ENCODE measurements at places on chromosomes 1 and 21. TPM values are rescaled to one million over a fixed set of nuclear protein-coding genes. Genes with fewer than 3 reads are reported as not detected.
A peak's percentile ranks its signal among the peaks of the same experiment; 100 is the strongest.

DNA sequence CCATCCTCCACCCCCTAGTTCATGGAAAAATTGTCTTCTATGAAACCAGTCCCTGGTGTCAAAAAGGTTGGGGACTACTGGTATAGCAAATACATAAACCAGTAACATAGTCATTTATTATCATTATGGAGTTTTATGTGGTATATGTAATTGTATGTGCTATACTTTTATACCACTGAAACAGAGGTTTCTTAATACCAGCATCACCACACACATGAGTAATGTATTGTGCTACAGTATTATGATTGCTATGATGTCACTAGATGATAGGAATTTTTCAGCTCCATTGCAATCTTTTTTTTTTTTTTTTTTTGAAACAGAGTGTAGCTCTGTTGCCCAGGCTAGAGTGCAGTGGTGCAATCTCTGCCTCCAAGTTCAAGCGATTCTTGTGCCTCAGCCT lies 5.7 kb upstream of the PAXBP1 start:
- H3K36me3 ChIP-seq = no peaks in the 10 kb centered on the region
- DNase-seq = no peak
- H3K4me1 ChIP-seq = peaks cover 13% of the 10 kb centered on the region
- no peak overlapping the region for H3K4me3 ChIP-seq

DNA sequence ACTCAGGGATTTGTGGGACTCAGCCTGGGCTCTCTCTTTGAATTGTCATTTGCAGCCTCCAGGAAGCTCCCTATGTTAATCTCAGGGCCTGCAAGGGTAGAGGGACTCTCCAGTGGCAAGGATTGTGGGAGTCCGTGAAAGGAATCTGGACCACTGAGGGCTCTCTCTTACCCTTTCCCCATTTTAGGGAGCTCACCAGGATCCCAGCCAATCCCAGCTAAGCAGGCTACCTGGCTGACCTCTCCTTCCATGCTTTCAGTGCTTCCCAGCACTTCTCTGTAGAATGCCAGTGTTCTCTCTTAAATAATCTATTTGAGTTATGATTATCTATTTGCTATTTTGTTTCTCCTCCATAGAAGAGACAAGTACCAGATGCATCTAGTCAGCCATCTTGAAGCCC lies 9.6 kb upstream of the KCTD3 start:
- no peaks in the 10 kb centered on the region for H3K27me3 ChIP-seq
- H3K27ac ChIP-seq = no peak overlapping the region
- no peaks in the 10 kb centered on the region for H3K4me1 ChIP-seq
- H3K4me3 ChIP-seq = no peak overlapping the region
- DNase-seq = no peak

DNA sequence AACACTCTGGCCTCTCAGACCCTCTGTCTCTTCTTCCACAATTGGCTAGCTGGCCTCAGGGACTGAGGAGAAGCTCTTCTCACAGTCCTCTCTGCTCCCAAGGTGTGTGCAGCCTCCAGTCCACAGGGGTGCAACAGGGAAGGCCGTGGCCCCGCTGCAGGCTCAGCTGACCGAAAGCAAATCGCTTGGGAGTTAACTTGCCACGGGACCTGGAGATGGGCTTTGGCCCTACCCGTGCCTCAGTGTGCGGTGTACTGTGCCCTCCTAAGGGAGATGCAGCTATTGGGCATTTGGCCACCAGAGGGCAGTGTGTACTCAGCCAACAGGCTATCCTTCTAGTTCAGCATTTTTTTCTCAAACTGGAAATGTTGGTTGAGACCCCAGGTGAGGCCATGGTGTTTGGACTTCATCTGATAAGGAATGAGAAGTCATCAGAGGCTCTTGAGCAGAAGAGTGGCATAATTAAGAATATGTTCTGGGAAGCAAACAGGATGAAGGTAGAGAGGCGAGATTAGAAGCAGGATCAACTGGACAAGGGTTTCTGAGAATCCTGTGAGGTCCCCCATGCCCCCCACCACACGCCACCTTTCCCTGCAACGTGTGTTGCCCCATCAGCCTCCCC lies 42.5 kb upstream of the TMEM125 start:
- no peaks in the 10 kb centered on the region for H3K27me3 ChIP-seq
- peak; percentile 74 for DNase-seq
- no peak overlapping the region for H3K27ac ChIP-seq
- no peaks in the 10 kb centered on the region for H3K4me1 ChIP-seq
- no peaks in the 10 kb centered on the region for H3K36me3 ChIP-seq

DNA sequence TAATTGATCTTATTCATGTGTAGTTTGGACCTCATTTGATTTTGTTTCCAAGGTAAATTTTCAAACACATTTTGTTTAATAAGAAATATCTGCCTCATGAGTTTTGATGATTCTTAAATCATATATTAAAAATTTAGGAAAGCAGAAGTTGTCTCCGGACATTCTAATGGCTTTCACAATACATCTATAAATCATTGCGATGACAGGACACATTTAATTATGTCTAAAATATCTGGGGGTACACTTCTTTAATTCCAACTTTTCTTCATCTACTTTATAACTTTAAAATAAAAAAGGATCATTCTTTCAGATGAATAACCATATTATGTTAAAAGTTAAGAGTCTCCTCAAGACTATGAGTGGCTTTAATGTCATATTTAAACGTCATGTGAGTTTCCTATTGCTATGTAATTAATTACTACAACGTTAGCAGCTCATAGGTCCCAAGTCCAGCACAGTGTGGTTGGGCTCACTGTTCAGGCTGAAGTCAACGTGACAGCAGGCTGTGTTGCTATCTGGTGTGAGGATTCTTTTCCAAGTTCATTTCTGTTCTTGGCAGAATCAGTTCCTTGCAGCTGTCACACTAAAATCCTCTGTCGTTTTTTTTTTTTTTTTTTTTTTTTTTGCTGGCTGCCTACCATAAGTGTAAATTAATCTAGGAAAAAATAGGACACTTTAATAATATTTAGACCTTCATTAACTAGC lies 893.5 kb downstream of the LTN1 start:
- DNase-seq = no peak
- H3K4me3 ChIP-seq = no peak overlapping the region
- H3K27ac ChIP-seq = no peak overlapping the region
- no peaks in the 10 kb centered on the region for H3K36me3 ChIP-seq

- DNase-seq = no peak
- H3K27ac ChIP-seq = no peak overlapping the region
- no peaks in the 10 kb centered on the region for H3K4me1 ChIP-seq
- H3K4me3 ChIP-seq = no peak overlapping the region
Observed at GRCh38 chr21:39339231-39339630, 9.7 kb downstream of the HMGN1 start.

DNA sequence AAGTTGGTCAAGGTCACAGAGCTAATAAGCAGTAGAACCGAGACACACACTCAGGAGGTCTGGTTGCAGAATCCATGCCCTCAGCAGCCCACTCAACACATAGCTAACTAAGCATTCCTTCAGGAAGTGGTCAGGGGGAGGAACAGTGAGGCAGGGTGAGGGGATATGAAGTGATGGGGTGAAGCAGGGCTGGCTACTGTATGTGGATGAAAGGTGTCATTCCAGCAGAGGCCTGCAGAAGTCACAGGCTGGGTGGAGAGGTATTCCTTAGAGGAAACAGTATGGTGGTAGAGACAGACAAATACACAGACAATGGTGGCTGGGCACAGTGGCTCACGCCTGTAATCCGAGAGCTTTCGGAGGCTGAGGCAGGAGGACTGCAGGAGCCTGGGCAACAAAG lies 14.1 kb downstream of the TMCO4 start:
- H3K27me3 ChIP-seq = no peaks in the 10 kb centered on the region
- no peak overlapping the region for H3K4me3 ChIP-seq
- no peaks in the 10 kb centered on the region for H3K4me1 ChIP-seq
- H3K36me3 ChIP-seq = peaks cover 14% of the 10 kb centered on the region
- no peak overlapping the region for H3K27ac ChIP-seq
- DNase-seq = no peak

GRCh38 chr1:204617256-204618147 lies 68.0 kb downstream of the LRRN2 start:
- no peaks in the 10 kb centered on the region for H3K36me3 ChIP-seq
- DNase-seq = no peak
- H3K4me1 ChIP-seq = no peaks in the 10 kb centered on the region
- H3K27ac ChIP-seq = no peak overlapping the region
- no peak overlapping the region for H3K4me3 ChIP-seq

GRCh38 chr1:158147401-158147800 lies 33.3 kb upstream of the CD1D start:
- no peak overlapping the region for H3K4me3 ChIP-seq
- peaks cover 58% of the 10 kb centered on the region for H3K4me1 ChIP-seq
- H3K36me3 ChIP-seq = no peaks in the 10 kb centered on the region
- H3K27me3 ChIP-seq = no peaks in the 10 kb centered on the region
- DNase-seq = peak; percentile 34
- H3K27ac ChIP-seq = peak overlapping the region; percentile 81

DNA sequence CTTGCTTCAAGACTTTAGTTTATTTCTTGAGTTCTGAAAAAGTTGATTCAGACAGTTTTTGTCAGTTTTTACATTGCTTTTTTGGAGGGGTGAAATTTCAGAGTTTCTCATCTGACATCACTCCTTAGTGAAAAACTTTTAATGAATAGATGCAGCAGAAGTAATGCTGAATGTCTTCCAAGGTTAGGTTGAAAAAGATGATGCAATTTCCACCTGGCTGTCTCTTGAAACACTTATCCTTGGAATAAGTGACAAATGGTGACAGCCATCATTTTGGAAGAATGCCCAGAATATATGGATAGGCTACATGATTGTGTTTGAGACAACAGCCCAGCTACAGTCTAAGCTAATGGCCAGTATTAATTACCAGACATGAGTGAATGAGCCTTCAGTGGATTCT lies 140.8 kb downstream of the ZNF644 start:
- DNase-seq = no peak
- H3K4me1 ChIP-seq = no peaks in the 10 kb centered on the region
- no peak overlapping the region for H3K27ac ChIP-seq
- no peaks in the 10 kb centered on the region for H3K27me3 ChIP-seq
- H3K36me3 ChIP-seq = no peaks in the 10 kb centered on the region
- no peak overlapping the region for H3K4me3 ChIP-seq

DNA sequence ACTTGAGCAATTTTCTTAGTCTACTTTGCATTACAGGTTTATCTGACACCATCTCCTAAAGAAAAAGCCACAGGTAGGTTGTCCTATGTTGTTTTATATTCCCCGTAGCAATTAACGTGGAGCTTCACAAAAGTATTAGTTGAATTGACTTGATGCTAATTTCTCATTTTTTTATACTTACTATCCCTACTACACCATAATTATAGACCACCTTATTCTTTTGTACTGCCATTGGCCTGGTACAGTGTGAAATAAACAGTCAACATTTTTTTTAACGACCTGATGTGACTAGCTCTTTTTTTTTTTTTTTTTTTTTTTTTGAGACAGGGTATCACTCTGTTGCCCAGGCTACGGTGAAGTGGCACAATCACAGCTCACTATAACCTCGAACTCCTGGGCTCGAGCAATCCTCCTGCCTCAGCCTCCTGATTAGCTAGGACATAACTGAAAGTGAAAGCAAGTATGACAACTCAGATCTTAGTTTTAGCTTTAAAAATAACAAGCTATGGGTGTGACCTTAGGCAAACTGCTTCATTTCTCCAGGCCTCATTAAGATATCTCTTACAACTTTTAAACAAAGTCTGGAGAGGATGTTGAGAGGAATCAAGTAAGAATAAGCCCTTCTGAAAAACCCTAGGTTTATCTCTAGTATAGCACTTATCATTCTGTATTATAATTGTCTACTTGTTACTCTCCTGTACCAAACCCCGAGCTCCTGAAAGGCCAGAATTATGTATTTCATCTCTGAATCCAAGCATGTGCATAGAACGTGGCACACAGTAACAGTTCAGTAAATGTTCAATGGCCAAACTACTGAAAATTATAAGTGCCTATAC lies 49.5 kb downstream of the LUZP1 start:
- H3K4me1 ChIP-seq = peaks cover 35% of the 10 kb centered on the region
- no peak for DNase-seq
- no peaks in the 10 kb centered on the region for H3K36me3 ChIP-seq
- H3K27me3 ChIP-seq = no peaks in the 10 kb centered on the region
- peak overlapping the region; percentile 61 for H3K27ac ChIP-seq

DNA sequence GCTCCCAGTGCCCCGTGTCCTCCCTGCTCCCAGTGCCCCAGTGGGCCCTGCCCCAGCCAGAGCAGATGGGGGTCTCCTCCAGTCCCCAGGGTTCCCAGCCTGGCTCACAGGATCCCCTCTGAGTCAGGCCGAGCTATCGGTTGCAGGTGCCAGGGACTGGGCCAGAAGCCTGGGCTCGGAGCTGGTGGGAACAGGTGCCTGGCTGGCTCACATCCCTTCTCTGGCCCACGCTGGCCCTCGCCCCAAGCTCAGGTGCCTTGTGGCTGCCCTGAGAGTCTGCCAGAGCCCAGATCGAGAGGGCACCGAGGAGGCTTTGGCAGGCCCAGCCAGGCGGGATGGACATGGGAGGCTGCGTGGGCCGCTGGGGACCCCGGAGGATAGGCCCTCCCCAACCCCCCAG lies 18.9 kb downstream of the PLCH2 start:
- no peak for DNase-seq
- H3K36me3 ChIP-seq = no peaks in the 10 kb centered on the region
- H3K27me3 ChIP-seq = no peaks in the 10 kb centered on the region
- no peak overlapping the region for H3K27ac ChIP-seq

GRCh38 chr1:44939061-44939460 lies 47.3 kb downstream of the EIF2B3 start:
- no peaks in the 10 kb centered on the region for H3K4me1 ChIP-seq
- peaks cover 12% of the 10 kb centered on the region for H3K36me3 ChIP-seq
- no peak overlapping the region for H3K4me3 ChIP-seq
- H3K27me3 ChIP-seq = no peaks in the 10 kb centered on the region
- no peak overlapping the region for H3K27ac ChIP-seq

DNA sequence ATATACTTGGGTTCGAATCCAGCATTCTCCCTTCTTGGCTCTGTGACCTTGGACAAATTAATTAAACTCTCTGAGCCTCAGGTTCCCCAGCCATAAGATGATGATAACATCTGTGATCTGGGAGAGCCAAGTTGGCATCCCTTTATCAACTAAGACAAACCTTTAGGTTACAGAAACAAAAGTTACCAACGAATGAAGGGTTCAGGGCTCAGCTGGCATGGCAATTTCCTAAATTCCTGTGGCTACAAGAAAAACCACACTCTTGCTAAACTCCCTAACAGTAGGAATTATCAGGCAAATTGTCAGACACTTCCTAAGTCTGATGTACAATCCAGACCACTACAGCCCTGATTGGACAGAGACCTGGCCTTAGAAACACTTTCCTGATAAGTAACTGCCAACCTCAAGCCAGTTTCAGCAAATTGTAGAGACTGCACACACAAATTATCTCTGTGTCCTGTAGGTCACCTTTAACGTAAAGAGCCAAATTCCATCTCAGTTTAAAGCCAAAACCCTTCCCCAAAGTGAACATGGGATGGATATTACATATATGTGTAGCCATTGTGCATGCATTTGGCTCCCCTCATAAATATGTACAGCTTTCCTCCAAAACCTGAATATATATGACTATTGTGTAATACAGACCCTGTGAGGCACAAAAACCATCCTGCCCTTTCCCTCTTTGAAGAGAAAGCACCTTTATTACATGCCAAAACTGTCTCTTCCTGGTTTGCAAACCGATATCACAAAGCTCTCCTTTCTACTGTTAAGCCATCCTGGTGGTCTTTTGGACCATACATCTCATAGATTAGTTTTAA lies 39.5 kb upstream of the EDARADD start:
- H3K27ac ChIP-seq = no peak overlapping the region
- H3K27me3 ChIP-seq = no peaks in the 10 kb centered on the region
- H3K36me3 ChIP-seq = no peaks in the 10 kb centered on the region
- no peaks in the 10 kb centered on the region for H3K4me1 ChIP-seq

Gene LORICRIN
- not detected for polyA plus RNA-seq

Gene NTMT2
- not detected for polyA plus RNA-seq

Gene F13B
- polyA plus RNA-seq = not detected

Measured in CD14-positive monocyte (primary cell).